Ascending aorta (tissue), 2 donors: ENCODE measurements at places on chromosomes 4 and X.

- DNase-seq: no peak
These were observed 1.8 kb downstream of the MAD2L1 start for GRCh38 chr4:120064887-120065286.

GRCh38 chrX:134396174-134396573 is 63.8 kb upstream of the HPRT1 start:
- no peak for DNase-seq

GRCh38 chr4:40808926-40809457 is 59.2 kb downstream of the NSUN7 start:
- no peak for DNase-seq

- DNase-seq: no peak
These were observed 208.6 kb upstream of the SLC7A11 start for GRCh38 chr4:138450546-138451275.

DNA sequence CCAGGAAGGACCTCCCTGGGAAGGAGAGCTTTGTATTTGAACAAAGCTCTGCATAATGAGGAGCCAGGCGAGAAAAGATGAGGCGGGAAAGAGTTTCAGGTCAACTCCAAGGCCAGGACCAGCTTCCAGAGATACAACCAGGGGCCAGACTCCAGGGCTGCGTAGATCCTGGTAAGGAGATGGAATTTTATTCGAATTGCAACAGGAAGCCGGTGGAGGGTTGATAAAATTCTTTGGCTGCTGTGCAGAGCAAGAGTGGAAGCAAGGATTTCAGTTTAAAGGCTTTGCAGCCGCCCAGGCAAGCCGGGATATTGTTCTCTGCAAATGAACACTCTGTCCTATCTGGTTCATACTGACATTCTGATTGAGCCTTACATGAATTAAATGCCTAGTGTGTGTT is 40.2 kb upstream of the CBR4 start:
- no peak for DNase-seq

GRCh38 chrX:45449982-45450381 is 249.3 kb upstream of the DIPK2B start:
- no peak for DNase-seq

DNA sequence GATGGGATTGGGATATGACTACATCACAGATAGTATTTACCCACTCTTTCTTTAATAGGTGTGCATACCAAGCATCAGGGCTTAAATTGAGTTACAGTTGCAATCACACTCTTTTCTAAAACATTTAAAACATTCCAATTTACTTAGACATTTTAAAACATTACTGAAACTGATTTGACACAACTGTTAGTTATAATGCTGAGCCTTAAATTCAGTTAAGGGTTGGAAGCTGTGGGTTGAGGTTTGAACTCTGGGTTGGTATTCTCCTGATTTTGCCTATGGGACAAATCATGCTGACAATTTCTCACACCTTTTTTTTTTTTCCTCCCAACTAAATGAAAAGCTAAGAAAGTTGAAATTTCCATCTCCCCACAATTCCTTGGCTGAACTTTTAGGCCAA is 16.3 kb downstream of the SLIT2 start:
- DNase-seq: no peak
